ENCODE measurements at places on chromosomes 2 and 18.

DNA sequence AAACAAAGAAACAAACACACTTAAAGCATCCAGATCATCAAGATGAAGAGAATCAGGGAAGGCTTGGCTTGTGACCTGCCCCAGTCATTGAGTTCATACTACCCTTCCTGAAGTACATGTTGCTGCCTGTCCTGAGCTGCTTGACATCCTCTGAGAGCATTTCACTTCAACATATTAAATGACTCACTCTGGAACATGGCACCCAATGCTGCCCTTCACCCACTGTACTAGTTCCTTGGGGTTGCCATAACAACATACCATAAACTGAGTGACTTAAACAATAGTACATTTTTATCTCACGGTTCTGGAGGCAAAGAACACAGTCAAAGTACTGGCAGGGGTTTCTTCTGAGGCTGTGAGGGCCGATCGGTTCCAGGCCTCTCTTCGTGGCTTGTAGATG is 371.3 kb downstream of the RNF144A start:
- no peak for DNase-seq

DNA sequence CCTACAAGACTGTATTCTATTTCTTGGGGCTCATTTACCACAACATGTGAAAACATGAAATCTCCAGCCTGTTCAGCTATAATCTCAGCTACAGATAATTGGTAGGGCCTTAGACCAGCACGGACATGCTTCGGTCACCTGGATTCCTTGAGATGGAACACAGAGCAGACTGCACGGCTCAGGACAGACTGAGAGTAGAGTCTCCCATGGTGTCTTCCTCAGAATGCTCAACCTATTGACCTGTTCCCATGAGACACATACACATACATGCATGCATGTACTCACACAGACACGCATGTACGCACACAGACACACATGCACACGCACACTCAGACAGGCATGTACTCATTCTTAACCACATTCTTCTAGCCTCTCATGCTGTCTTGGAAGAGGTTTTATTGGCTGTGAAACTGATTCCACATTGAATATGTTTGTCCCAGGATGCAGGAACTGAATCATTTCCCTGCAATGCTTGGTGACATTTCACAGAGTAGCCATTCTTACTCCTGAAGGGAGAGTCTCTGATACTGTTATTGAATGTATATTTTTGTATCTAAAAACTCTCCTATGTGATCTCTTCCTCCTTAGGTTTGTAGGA is 23.5 kb upstream of the BZW1 start:
- DNase-seq = no peak

- no peak for DNase-seq
Observed at GRCh38 chr2:36413218-36413617, 57.6 kb downstream of the CRIM1 start.

GRCh38 chr2:113224647-113225236 is 51.0 kb downstream of the PSD4 start:
- peak; percentile 10 for DNase-seq

- DNase-seq = no peak
Observed at GRCh38 chr2:191023235-191023679, 9.3 kb upstream of the STAT1 start.

DNA sequence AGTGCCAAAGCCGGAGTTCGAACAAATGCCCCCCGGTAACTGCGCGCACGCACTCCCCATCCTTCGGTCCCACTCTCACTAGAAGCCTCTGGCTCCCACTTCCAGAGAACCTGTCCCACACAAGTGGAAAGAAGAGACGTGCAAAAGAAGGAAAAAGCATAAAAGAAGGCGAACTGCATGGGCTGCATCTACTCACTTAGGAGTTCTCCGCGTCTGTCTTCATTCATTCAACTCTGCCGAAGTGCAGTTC is 312 bp downstream of the NR4A2 start:
- no peak for DNase-seq

DNA sequence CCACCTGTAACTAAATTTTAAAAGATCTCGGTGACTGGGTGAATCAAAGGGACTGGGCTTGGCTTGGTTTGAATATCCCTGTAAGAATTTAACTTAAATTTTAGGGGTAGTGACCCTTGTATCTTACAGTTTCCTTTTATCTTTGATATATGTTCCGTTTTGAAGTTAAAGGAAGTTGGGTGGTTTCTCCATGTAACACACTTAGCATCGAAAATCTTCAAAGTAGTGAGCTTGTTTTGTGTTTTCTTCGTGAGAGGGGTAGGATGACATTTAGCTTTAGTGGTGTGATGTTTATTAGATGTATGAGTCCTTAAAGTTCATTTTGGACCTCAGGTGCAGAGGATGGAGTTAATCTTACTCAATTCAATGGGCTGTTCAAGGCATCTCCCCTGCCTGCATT is 1.6 kb downstream of the WDR7 start:
- DNase-seq = no peak

GRCh38 chr2:166234112-166234846 is 106.5 kb upstream of the SCN1A start:
- no peak for DNase-seq

DNA sequence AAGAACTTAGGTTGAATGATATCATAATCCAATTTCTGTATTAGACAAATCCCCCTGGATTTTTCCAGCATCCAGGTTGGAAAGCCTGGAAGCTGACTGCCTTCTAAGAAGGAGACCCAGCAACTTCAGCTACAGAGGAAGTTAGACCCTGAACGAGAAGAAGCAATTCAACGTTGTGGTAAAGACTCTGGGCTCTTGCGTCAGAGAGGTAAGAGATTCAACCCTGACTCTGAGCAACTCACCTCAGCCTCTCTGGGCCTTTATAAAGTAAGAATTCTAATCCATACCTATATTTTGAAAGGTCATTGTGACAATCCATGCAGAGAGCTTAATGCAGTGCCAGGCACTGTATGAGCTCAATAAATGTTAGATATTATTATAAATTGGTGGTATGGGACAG is 9.7 kb downstream of the E2F6 start:
- DNase-seq = no peak

- DNase-seq = peak; percentile 71
Observed at GRCh38 chr2:177817300-177817699, 255.3 kb downstream of the PDE11A start.

GRCh38 chr2:237433920-237434676 is 20.1 kb upstream of the COL6A3 start:
- DNase-seq = peak; percentile 64

DNA sequence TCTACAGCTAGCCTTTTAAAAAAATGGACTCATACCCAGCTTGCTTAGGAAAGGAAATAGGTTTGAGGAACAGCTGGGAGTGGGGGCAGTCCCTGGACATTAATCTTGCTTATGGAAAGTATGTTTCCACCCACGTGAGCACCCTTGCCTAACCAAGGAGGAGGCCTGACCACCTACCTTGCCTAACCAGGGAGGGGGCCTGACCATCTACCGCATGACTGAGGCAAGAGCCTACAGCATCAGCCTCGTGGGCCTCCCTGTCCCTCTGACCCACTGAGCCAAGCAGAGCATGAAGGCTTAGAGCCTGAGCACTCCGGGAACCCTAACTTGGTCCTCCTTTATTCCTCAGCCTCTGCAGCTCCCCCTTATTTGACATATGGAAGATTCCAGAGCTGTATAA is 20.2 kb downstream of the PRKAG3 start:
- DNase-seq = no peak

DNA sequence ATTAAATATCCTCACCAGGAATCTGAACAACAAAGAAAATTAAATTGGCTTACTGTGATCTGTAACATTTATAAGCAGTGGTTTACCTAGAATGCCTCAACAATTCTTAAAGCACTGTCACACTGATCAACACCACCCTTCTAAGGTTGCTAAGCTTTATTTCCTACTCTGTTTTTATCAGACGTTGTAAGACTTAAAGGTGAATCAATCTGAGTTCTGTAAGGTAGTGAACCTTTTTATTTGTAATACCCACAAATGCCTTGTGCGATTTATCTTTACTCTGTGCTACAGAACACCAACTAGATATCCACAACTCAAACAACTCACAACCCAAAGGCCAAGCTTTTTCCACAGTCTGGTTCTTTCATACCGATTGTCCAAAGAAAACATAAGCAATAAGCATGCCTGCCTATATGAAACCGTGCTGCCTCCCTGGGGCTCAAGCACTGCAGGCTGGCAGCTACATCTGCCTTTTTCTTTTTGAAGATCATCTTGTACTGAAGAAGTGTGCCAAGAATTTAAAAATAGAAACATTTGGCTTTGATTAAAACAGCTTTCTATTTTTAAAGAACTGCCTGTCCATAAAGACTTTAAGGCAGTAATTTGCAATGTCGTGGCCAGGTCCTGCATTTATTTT is 490.7 kb downstream of the NUP35 start:
- DNase-seq = peak; percentile 33

DNA sequence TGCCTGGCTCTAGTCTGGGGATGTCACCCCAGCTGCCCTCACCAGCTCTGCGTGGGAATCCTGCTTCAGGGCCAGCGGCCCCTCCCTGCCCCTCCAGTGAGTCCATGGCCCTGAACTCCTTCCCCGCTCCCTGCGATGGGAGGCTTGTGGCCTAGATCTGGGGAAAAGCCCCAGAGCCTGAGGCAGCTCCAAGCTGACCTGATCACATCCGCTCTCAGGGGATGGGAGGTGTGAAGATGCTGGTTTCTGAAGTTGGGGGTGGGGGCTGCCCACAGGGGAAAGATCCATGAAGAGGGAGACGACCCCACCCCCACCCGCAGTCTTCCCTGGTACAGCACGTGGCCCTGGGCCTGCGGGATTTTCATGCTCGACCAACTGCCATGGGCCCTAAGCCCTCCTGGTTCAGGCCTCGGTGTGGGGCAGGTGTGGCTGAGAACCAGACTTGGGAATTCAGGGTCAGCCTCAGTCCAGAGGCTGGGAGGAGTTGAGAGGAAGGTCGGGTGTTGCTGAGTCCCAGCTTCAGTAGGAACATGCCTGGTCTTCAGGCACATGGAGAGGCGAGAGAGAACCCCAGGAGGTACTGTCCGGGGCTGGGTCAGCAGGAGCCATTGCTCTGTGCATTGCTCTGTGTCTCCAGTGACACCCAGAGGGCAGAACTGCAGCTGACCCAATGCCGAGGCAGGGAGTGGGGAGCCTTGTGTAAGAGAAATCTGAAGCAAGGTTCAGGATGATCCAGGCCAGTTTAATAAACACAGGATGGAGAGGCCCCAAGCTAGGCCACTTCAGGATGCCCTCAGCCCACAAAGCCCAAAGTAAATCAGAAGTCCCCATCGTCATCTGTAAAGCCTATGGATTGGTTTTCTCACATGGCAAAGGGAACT is 115.1 kb downstream of the CAPN13 start:
- no peak for DNase-seq

- DNase-seq = no peak
Observed at GRCh38 chr2:189854940-189855339, 70.7 kb downstream of the PMS1 start.

DNA sequence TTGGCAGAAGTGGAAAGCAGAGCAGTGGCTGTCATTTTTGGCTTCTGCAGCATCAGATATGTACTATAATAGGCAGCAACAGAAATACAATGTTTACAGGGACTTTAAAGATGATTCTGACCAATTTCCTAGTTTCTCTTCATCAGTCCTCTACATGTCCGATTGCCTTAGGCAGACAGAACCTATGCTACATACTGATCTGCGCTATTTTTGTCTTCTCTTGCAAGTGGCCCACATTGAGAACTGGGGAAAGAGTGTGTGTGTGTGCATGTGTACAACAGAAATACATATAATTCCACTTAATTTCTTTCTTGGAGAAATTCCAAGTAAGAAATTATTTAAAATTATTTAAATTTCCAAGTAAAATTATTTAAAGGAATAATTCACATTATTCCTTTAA is 77.1 kb upstream of the CHRNA1 start:
- DNase-seq = no peak

DNA sequence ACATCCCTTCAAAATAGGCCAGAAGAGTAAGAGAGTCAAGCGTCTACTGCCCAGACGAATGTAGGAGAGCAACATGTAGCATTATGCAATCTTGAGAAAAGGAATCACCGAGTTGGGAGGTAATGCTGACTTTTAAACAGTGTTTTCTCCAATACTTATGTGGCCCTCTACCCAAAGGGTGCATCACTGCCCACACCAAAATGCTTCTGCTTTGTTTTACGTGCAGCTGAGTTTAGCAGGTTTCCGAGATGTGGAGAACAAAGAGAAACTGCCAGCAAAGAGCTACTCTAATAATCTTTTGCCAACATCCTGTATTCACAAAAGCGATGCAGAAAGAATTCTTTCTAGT is 63.4 kb upstream of the ZEB2 start:
- DNase-seq = no peak

DNA sequence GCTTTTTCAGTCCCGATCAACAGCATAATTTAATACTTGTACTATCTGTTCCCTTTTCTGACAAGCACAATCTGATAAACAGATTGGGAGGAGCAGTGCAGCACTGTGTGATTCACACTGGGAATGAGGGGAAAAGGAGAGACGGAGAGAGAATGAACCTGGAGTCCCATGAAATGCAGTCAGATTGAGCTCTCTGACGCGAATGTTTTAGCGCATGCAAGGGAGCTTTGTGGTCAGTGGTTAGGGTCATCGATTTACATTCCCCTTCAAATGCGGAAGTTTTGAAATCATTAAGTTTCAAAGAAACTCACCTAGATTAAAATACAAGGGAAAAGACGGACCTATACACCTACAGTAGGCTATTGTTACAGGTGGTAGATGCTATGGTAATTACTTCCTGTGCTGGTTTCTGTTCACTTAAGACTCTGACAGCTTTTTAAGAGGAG is 99.6 kb downstream of the KCTD1 start:
- no peak for DNase-seq

DNA sequence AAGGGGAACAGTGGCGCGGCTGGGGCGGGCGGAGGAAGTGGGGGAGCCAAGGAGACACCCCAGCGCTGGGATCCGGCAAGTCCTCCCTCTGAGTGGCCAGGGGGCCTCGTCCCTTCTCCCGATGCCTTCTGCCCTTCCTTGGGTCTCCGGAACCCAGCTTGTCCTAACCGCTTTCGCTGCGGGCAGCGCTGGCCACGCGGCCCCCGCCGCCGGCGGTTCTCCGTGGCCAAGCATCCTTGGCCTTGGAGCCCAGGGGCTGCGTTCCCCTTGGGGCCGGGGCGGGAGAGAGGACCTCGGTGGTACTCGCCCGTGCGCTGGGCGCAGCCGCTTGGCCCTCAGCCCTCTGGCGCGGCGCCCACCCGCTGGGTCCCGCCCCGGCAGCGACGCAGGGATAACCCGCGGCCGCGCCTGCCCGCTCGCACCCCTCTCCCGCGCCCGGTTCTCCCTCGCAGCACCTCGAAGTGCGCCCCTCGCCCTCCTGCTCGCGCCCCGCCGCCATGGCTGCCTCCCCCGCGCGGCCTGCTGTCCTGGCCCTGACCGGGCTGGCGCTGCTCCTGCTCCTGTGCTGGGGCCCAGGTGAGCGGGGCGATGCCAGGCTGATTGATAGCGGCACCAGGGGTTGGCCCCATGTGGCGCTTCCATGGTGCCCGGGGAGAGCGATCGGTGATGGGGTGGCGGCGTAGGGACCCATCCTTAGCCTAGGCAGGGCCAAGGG is 128.7 kb downstream of the UXS1 start:
- no peak for DNase-seq

GRCh38 chr2:241091201-241091600 is 10.9 kb downstream of the MTERF4 start:
- no peak for DNase-seq
